Testis (tissue), 5 donors: ENCODE measurements at places on chromosomes 16 and 17. TPM values are rescaled to one million over a fixed set of nuclear protein-coding genes. Genes with fewer than 3 reads are reported as not detected.

ERAL1 gene
- 54.8 TPM for polyA plus RNA-seq

MSRB1 gene
- polyA plus RNA-seq = 35.2 TPM

COA3 gene
- 52.7 TPM for polyA plus RNA-seq

ATF7IP2 gene
- 110 TPM for polyA plus RNA-seq

SCGB1C2 gene
- not detected for polyA plus RNA-seq

FOXL1 gene
- polyA plus RNA-seq = 1.4 TPM

TMEM97 gene
- 108 TPM for polyA plus RNA-seq

C16orf96 gene
- polyA plus RNA-seq = 19.8 TPM

RDM1 gene
- 19.3 TPM for polyA plus RNA-seq

RAP1GAP2 gene
- polyA plus RNA-seq = 10.4 TPM

CD300LG gene
- 49.2 TPM for polyA plus RNA-seq

PSMC3IP gene
- 45.3 TPM for polyA plus RNA-seq

HSD3B7 gene
- polyA plus RNA-seq = 8.9 TPM

DNA sequence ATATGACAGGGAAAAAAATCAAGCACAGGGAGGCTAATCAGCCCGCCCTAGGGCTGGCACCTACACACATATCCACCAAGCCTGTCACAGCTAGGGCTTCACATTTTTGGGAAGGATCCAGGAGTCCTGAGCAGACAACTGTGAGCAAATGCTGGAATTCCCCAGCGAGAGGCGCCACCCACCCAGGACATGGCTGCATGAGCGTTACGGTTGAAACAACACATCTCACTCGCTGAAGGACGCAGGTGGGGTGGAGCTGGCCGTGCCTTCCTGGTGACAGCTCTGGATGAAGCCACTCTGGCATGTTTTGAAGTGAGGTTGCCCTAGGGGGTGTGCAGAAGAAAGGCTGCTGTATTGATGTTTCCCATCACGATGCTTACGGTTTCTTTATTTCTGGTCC, 315.1 kb upstream of the EEF2KMT start:
- no peak for DNase-seq

- DNase-seq = no peak
Measured at GRCh38 chr16:74727903-74728302, 27.2 kb upstream of the MLKL start.

DNA sequence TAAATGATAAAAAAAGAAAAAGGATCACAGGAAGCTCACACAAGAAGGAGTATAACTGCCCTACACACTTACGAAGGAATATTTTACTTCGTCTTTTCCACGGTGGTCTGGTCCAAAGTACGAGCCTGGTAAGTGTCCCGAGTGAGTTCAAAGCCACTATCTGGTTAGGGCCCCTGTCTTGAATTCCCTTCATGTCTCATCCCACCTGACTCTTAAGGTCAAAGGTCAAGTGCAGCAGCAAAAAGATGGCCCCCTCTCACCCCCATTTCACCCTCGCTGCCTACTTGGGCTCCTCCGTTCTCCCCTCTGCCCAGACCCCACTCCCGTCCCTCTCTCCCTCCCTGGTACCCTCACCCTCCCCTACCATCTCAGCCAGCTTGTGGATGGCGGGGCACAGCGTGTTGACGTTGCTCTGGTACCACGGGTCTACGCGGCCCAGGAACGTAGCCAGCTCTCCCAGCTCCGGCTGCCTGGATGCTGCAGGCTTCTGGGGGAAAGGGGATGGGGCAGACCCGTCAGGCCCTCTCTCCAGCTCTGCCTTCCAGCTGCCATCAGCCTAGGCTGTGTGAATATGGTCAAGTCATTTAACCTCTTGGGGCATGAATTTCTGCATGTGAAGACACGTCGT, 27.8 kb upstream of the MFSD6L start:
- no peak for DNase-seq

- DNase-seq = no peak
Measured at GRCh38 chr17:12727881-12728280, 61.4 kb upstream of the ARHGAP44 start.

DNA sequence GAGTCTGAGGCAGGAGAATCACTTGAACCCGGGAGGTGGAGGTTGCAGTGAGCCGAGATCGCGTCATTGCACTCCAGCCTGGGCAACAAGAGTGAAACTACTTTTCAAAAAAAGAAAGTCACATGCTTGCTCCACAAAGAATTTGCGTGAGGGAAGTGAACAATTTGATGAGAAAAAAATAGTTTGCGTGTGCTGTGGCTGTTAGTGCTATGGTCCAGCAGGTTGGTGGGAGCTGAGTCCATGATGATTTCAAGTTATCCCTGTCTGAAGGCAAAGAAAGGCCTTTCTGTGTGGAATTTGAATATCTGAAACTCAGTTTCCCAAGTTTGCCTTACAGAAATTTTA, 21.0 kb downstream of the PRCD start:
- DNase-seq = no peak

DNA sequence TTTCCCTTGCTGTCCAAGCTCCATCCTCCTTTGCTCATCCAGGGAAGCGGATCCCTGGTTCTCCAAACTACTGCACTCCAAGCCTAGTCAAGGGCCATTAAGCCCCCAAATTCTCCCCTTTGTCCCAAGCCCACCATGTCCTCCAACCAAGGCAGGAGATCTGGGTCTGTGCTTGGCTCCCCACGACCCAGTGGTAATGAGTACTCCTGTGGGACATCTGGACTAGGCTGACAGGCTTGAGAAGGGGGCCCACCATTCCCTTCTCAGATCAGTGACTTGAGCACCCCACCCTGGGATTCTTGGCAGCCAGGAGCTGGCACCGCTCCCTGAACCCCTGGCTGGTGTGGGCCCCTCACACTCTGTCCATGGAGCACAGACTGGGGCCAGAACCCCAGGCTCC, 17.1 kb downstream of the OSBPL7 start:
- no peak for DNase-seq

DNA sequence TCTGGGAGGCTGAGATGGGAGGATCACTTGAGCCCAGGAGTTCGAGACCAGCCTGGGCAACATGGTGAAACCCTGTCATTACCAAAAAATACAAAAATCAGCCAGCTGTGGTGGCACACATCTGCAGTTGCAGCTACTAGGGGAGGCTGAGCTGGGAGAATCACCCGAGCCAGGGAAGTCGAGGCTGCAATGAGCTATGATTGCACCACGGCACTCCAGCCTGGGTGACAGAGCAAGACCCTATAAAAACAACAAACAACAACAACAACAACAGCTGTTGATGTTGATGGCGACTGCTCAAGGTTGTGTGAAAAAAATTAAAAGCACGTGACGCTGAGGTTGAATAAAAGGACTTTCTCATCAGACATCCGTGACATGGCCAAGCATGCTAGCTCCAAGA, 40.8 kb upstream of the CIBAR2 start:
- DNase-seq = no peak

GRCh38 chr17:32348483-32348800, 1.5 kb upstream of the ZNF207 start:
- DNase-seq = no peak

- DNase-seq = peak; percentile 77
Measured at GRCh38 chr17:75864448-75864871, 9.3 kb upstream of the WBP2 start.

DNA sequence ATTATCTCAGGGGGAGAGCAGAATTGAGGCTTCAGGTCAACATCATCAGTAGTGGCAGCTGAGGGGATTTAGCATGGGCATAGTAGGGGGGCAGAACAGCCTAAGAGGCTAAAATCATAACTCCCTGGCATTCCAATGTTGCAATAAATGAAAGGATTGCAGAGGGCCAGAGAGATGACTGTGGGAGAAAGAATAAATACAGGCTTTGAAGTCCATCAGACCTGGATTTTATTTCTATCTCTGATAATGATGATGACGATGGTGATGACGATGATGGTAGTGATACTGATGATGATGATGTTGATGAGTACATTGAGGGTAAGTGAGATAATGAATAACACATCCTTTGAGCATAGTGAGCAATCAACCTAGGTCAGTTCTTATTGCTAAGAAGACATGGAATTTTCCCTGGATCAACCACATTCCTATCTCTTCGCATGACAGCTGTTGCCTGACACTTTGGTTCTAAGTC, 107.4 kb upstream of the CDH11 start:
- no peak for DNase-seq

GRCh38 chr16:85236818-85237150, 124.5 kb upstream of the CIBAR2 start:
- DNase-seq = no peak

- DNase-seq = no peak
Measured at GRCh38 chr16:77660311-77660710, 62.0 kb upstream of the NUDT7 start.

DNA sequence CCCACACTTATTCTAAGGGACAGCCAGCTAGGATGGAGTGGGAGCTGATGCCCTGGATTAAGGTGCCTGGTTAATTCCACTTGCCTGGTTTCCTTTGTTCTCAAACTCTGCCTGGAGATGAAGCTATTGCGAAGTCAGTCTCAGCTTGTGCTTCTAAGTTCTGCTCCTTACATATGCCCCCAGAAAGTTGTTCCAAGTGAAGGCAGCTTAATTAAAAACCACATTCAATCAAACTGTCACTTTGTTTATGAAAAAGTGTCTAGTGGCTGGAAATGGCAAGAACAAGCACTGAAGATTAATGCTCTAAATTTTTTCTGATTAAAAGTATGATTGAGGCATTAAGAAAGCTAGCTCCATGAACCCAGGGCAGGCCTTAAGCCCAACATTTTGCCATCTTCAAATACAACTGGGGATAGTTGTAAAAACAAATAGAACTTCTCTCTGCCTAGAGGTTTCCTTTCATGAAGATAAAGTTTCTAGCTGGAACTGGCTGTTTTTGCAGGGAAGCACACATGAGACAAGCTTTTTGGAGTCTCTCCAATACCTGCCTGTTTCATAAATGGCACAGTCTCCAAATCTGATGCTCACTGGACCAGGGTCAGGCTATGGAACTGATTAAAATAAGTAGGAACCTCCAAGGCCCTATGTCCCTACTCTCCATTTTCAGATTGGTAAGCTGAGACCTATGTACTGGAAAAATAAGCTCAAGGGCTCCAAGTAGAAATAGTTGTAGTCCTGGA, 100.9 kb downstream of the GRIN2A start:
- DNase-seq = no peak

- DNase-seq = no peak
Measured at GRCh38 chr16:10219742-10220141, 37.5 kb upstream of the GRIN2A start.

DNA sequence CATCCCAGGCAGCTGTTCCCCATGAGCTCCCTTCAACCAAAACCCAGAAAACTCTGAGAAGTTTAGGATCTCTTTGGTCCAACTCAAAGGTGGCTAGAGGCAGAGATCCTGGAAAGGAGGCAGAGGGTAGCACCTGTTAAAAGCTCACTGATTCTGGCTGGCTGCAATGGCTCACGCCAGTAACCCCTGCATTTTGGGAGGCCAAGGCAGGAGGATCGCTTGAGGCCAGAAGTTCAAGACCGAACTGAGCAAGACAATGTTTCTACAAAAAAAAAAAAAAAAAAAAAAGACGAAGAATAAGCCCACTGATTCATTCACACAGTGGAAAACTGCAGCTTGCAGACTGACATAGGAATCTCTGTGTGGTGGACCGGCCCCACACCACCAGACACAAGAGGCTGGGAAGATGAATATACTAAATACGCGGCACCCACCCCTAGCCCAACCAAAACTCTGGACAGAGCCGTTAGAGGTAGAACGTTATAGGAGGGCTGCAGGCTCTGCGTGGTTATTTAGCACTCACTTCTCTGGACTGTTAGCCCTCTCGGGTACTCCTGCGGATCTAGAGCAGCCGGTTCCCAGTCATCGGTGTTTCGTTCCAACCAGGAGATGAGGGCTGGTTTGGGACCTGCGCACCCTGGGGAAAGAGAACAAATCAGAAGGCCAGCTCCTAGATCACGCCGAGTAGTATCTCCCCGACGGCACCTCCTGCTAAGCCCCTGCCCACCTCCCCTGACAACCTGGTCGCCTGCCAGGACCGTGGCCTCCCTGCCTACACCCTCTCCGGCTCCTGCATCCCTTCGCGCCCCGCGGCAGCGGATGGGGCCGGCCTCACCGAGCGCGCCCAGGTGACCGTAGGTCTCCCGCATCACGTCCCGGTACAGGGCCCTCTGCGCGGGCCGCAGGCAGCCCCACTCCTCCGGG, 925 bp downstream of the ZNF689 start:
- peak; percentile 63 for DNase-seq
